ENCODE measurements at places on chromosomes 5 and 9.

- peak; percentile 70 for DNase-seq
Observed at GRCh38 chr9:135887021-135887507, 20.3 kb downstream of the CAMSAP1 start.

GRCh38 chr9:14846871-14847311, 63.3 kb downstream of the FREM1 start:
- DNase-seq, result peak; percentile 2

DNA sequence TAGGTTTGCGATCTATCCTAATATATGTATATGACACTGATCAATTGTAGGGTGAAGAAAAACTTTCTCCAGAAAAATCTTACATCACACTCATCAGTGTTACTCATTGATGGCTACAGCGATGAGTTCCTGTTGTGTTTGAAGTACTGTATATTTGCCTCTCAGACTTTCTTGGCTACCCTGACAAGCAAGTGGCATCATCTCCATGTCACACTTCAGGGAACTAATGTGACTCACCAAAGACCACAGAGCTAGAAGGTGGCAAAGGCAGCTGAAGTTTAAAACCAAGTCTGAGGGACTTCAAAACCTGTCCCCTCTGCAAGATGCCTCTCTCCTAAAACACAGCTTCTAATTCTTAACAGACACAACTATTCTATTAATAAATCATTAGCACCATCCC, 451.4 kb downstream of the CTNND2 start:
- DNase-seq, result no peak

- peak; percentile 7 for DNase-seq
Observed at GRCh38 chr9:137198902-137199283, 1.6 kb downstream of the TPRN start.

DNA sequence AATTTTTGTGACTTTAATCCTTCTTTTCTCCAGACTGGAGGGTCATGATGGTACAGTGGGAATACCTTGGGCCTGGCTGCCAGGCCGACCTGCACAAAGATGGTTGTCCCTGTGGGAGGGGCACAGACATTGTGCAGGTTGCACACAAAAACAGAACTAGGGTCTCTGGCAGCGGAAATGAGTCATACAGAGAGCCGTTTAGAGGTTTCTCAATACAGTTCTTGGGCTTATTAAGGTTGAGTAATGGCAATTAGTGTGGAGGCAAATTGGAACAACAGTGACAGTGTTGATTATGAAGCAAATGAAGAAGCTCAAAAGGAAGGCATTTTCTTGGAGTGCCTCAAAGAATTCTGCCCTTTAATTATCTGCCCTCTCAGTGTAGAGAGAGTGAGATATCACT, 173.6 kb downstream of the TENT4A start:
- DNase-seq, result no peak

DNA sequence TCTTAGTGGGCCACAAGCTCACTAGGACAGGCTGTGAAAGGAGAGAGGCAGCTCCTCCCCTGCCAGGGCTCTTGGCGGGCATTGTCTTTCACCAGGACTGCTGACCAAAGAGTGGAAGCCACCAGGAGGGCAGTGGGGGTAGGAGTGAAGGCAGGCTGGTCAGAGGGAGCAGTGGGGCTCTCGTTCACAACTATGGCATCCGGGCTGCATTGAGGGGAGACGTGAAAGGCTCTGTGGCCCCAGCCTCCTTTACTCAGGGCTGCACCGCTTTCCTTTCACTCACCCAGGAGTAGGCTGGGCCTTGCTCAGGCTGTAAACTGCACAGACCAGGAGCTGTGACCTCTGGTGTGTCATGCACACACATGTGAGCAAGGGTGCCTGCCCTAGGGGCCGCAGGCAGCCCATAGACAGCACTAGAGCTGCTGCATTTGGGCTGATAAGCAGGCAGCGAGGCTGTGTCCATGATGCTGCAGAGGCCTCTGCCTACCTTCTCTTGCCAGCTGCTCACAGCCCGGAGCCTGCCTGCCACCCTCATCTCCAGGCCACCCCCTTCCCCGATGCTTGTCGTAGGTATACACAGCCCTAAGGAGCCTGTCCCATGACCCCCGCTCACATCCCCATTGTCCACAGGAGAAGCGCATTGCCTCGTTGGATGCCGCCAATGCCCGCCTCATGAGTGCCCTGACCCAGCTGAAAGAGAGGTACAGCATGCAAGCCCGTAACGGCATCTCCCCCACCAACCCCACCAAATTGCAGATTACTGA, 130.4 kb downstream of the DAB2IP start:
- DNase-seq, result no peak

- DNase-seq, result no peak
Observed at GRCh38 chr5:118467103-118467502, 521.2 kb downstream of the DTWD2 start.
